Stimulated activated CD4-positive, alpha-beta T cell treated with anti-CD3 and anti-CD28 coated beads, Interleukin-4, amount 100 ng/mL, for 24 hours (primary cell): ENCODE measurements at places on chromosomes 4 and X.
A peak's percentile ranks its signal among the peaks of the same experiment; 100 is the strongest.

DNA sequence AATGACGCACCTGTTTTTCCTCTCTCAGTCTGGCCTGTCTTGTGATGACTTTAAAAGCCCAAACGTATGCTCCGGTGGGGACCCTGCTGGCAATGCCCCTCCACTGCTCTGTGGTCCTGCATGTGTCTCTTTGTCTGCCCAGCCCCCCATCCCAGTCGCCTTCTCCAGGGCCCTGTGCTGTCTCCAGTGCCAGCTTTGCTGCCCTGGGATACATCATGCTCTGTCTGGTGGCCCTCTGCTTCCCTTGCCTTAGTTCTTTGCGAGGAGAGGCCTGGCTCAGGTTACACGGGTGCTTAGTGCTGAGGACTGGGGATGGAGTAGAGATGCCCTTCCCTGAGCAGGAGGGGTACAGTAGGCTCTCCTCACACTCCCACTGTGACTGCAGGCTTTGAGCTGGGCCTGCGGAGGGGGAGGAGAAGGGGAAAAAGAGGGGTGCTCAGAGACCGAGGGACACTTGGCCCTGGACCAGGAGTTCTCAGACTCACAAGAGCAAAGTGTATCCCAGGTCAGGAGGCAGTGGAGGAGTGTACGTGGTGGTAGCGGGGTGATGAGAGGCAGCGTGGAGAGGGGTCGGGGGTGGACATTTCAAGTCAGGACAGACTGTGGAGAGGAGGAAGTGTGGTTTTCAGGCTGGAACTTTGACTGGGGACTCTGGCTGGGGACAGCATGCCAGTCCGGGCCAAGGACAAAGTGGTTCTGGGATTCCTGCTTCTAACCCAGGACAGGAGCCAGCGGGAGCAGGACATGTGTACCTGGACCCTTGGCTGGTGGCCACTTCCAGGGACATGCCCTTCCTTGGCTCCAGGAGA is 2.8 kb downstream of the APLN start:
- no peak for DNase-seq

GRCh38 chr4:6523251-6523650 is 50.8 kb upstream of the PPP2R2C start:
- no peak for DNase-seq

GRCh38 chr4:36322921-36323354 is 41.5 kb downstream of the DTHD1 start:
- DNase-seq = peak; percentile 50

DNA sequence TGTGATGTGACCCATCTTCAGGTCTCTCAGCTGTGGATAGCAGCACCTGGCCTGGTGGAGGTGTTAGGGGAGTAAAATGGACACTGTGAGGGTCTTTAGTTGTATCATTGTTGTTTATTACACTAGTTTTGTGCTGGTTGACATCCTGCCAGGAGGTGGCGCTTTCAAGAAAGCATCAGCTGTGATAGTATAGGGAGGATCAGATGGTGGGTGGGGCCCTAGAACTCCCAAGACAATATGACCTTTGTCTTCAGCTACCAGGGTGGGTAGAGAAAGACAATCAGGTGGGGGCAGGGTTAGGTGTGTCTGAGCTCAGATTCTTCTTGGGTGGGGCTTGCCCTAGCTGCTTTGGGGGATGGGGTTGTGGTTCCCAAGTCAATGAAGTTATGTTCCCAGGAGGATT is 162.8 kb downstream of the PPP1R2C start:
- peak; percentile 3 for DNase-seq

GRCh38 chrX:19793471-19793870 is 93.9 kb downstream of the SH3KBP1 start:
- no peak for DNase-seq

DNA sequence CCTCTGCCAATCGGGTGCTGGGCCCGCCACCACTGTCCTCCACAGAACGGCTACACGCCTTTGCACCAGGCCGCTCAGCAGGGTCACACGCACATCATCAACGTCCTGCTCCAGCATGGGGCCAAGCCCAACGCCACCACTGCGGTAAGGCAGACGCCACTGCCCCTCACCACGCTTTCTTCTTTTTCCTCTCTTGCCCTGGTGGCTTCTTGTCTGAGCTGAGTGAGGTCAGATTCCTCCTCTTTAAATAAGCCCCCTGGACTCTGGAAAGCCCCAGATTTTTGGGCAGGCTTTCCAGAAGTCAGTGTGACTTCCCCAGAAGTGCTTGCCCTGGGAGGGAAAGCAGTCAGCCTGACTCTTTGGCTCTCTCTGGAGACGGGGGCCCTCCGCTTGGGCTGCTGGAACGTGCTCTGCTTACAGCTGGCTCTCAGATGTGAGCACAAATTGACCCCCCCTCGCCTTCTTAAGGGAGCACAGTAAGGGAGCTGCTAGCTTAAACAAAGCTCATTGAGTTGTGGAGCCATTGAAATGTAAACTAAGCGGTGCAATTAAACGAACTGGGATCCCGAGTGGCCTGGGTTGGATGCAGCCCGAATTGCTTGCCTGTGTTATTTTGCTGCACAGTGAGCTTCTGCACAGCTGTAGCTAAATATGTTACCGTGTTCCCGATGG is 243.1 kb downstream of the ANK2 start:
- no peak for DNase-seq

- no peak for DNase-seq
Measured at GRCh38 chrX:94058728-94059382, 384.8 kb downstream of the FAM133A start.

GRCh38 chr4:20337261-20337664 is 85.6 kb downstream of the SLIT2 start:
- DNase-seq = no peak

DNA sequence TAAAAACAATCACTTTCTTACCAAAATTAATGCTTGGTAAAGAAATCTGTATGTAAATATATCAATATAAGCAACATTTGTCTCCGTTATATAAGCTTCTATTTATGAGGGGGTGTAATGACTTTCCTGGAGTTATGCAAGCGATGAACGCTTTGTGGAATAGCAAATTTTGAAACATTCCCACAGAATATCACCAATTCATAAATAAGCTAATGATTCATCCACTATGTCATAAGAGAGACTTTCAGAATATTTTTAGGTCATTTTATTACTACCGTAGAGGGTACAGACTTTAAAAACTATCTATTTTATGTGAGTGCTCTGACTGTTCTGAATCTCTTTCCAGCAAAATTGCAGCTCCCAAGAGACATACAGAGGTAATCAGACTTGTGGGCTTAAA is 179.5 kb upstream of the FTHL17 start:
- no peak for DNase-seq

DNA sequence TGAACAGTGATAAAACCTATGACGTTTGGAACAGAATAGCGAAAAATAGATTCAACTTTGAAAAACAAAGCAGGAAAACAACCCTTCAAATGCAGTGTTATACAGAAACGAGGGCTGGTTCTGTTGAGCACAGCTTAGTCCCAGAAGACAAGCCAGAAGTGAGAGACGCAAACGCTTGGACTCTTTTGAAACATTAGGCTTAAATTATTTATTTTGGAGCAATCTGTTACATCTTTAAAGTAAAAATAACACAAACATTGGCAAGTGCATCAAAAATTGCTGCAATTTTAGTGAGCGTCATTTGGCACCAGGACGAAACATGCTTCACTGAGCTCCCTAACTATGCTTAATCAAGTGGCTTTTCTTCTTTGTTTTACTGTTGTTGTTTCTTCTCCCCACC is 63.5 kb downstream of the ENPP6 start:
- DNase-seq = no peak

- peak; percentile 81 for DNase-seq
Measured at GRCh38 chrX:65034668-65035445, 58.6 kb upstream of the ZC4H2 start.

DNA sequence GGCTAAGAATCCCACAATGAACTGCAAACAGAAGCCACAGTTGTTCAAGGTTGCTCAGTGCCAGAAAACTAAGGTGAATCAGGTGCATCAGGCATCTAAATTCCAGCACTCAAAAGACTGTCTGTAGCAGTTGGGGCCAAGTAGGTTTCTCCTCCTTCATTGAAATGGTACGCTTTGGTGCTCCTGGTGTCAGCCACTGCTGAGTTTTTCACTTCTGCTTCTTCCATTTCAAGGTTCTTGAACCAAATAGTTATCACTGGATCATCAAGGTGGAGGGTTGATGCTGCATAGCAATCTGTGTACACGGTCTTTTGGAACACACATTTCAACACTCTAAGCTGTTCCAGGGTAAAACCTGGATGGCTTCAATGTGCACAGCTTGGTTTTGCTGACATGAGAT is 74.4 kb downstream of the TMA16 start:
- DNase-seq = no peak

- DNase-seq = no peak
Measured at GRCh38 chr4:109703664-109704361, 568 bp upstream of the CASP6 start.

DNA sequence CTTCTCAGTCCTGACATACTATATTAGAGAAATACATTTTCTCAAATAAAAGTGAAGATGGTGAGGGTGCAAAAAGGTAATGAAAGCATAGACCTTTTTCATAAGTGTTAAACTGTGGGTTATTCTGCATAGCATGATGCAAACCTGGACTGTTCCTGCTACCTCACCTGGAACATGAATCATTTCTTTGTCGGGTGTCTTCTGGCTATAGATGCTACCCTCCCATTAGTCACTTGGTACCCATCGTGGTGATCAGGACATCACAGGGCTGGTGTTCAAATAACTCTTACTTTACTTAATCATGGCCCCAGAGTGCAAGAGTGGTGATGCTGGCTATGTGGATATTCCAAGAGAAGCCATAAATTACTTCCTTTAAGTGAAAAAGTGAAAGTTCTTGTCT is 264.7 kb upstream of the AGA start:
- DNase-seq = no peak

- peak; percentile 42 for DNase-seq
Measured at GRCh38 chrX:1554469-1555210, 17.7 kb upstream of the P2RY8 start.

GRCh38 chrX:105460376-105460775 is 239.9 kb upstream of the TEX13A start:
- no peak for DNase-seq

DNA sequence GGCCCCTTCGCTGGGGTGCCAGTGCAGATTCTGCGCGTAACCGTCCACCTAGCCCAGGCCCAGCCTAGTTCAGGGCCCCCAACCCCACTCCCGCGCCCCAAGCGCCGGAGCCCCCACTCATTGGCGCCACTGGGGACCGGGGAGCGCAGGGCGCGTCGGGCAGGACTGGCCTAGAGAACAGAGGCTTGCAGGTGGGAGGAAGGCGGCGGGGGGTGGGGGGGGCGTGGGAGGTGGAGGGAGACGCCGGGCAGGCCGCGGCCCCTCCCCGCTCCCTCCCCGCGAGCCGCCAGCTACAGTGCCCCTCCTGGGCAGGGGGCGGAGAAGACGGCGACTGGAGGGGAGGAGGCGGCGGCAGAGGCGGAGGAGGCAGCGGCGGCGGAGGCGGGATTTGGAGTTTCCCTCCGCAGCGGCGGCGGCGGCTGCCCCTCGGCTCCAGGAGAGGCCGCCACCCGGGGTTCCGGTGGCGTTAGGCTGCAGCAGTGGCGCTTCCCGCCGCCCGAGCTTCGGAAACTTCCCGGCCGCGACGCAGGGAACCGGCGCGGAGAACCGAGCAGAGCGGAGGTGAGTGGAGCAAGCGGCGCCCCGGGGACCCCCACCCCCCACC is 4.8 kb upstream of the DUSP9 start:
- DNase-seq = no peak

- DNase-seq = no peak
Measured at GRCh38 chrX:29948653-29949052, 266.7 kb upstream of the MAGEB2 start.
